ENCODE measurements at places on chromosomes 13 and 19.

DNA sequence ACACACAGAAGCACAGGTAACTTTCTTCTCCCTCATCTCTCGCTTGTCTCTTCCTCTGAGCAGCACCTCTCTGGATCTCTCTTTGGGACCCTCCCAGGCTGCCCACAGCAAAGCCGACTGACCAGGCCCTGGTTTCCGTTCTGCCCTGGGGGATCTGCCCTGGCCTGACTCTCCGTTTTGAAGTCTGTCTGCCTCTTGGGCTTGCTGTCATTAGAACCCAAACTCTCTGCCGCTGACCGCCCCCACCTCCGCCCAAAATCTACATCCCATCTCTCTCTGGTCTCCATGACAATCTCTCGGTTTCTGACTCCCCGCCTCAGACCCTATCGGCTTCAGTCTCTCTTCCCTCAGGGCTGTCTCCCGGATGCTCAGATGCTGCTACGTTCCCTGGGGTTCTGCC, 6.9 kb downstream of the KCNC3 start:
- DNase-seq, result no peak

GRCh38 chr19:55259540-55260210, 858 bp upstream of the PPP6R1 start:
- no peak for DNase-seq

DNA sequence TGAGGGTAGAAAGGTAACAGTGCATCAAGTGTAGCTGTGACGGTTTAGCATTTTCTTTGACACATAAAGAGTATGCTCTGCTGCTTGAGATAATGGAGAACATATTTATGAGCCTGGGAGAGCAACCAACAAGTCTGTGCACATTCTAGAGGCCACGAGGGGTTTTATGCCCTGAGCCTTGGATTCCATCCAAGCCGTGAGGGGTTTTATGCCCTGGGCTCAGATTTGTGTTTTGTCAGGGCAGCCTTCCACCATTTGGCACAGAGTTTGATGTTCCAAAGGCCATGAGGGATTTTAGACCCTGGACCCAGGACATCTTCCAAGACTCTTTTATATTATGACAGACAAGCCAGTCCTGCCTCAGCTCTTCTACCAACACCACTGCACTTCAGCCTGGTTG, 106.4 kb downstream of the ZNF486 start:
- DNase-seq, result no peak

GRCh38 chr19:14603990-14604387, 21.1 kb downstream of the CLEC17A start:
- no peak for DNase-seq

GRCh38 chr13:33188093-33188882, 97.3 kb downstream of the STARD13 start:
- no peak for DNase-seq

GRCh38 chr19:29268721-29269393, 55.9 kb upstream of the UQCRFS1 start:
- DNase-seq, result no peak

DNA sequence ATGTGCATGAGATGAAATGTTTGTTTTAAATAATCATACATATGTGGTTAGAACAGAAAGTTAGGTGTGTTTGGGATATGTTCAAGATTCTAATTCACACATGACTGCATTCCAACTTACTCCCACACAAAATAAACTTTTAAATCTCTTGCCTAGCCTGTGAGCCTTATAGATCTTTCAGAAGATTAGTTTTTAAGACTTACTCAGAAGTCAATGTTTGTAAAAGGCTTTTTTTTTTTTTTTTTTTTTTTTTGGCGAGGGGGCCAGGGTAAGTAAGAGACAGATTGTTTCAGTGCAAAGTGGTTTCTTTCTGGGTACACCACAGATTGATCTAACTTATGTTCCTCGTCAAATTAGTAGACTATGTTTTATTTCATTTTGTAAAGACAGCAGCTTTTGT, 39.1 kb downstream of the GPR180 start:
- DNase-seq, result no peak

DNA sequence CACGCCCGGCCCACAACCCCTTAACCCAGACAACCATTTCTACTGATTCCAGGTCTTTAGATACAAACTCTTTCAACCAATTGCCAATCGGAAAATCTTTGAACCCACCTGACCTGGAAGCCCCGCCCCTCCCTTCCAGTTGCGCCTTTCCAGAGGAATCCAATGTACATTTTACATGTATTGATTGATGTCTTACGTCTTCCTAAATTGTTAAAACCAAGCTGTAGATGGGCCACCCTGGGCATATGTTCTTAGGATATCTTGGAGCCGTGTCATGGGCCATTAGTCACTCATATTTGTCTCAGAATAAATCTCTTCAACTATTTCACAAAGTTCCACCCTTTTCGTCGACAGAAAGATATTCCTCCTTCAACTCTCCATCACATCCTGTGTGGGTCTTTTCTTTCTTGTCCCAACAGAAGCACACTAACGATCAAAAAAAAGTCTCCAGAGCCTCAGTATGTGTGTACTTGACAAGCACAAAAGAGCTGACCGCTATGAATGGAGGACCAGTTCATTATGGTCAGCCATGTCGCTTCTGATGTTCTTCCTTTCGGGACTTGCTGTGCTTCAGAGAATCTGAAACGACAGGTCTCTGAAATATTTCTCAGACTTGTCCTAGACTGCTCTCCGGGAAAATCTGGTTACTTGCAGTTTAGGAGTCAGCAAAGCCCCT, 601 bp upstream of the ZNF749 start:
- no peak for DNase-seq

DNA sequence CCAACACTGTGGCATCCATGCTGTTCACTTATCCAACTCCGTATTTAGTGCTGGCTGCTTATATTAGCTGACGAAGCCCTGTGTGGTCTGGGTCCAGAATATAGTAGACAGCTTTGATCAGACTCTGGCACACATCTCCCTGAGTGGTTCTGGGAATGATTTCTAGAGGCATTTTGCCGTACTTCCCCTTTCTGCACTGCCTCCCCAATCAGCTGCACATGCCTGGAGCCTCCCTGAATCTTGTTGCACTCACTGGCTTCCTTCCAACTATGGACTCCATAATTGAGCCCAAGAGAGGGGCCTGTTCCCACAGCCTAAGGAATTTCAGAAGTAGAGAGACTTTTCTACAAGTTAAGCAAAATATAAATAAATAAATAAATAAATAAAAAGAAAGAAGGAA, 30.4 kb upstream of the PCDH8 start:
- no peak for DNase-seq
